Fibroblast of the aortic adventitia (primary cell): ENCODE measurements at places on chromosomes 7 and 10.

GRCh38 chr7:44279286-44279685 is 46.1 kb downstream of the CAMK2B start:
- DNase-seq = no peak

GRCh38 chr10:130048081-130048480 is 62.5 kb downstream of the C10orf143 start:
- DNase-seq = no peak

- DNase-seq = peak; percentile 18
These were observed 23.4 kb downstream of the FRMPD2 start for GRCh38 chr10:48251152-48251524.

- peak; percentile 93 for DNase-seq
These were observed 125.8 kb downstream of the DOCK4 start for GRCh38 chr7:112080441-112080840.

- DNase-seq = peak; percentile 93
These were observed 1.2 kb upstream of the ADD3 start for GRCh38 chr10:110006358-110007160.

DNA sequence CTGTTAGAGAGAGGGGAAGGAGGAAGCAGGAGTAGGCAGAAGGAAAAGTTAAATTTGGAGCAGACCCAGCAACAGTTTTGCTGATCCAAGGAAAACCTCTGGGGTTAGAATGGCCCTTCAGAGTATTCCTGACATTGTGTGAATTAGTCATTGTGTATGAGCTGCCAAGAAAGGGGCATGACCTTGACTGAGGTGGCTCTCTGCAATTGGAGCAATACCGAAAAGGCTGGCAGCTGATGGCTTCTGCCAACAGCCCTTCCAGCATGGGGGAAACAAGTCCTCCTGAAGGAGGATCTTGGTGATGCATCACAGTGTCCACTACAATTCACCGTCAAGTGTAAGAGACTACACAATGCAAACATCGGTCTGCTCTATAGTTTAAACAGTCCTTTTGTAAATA is 20.6 kb upstream of the WASL start:
- DNase-seq = peak; percentile 71

- no peak for DNase-seq
These were observed 581.7 kb downstream of the DNAJB6 start for GRCh38 chr7:157918326-157919080.

GRCh38 chr7:100867040-100867775 is at the start of gene TRIP6:
TSS of gene TRIP6 (plus strand) at chr7:100867387. CDS start at chr7:100867498, 111 bp downstream.
- peak; percentile 94 for DNase-seq

DNA sequence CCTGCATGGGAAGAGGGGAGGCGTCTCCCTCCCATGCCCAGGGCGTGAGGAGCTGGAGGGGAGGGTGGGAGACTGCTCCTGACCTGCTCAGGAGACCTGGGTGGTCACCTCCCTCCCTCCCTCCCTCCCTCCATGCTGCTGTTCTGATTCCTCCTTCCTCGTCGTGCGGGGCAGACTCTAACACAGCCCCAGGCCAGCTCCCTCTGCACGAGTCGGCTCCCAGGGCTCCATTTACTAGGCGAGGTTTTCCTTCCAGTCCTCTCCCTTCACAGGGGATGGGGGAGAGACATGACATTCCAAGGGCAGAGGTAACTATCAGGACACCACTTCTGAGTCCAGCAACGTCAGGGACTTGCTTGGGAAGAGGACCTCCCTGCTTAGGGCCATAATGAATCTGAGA is 23.6 kb downstream of the VIPR2 start:
- DNase-seq = no peak

DNA sequence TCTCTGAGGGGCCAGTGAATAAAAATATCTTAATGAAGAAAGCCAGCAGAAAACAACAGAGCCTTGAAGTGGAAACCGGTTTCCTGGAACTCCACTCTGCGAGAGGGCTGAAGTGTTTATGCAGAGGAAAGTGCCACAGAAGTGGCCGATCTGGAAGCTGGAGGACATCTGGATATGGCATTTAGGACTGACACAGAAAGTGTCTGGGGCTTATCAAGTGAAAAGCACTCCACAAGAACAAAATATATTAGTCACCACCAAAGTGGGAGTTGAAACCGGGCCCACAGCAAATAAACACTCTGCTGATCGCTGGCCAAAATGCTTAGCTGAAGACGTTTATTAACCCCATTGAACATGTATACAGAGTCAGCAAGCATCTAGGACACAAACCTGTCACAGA is 7.8 kb downstream of the NOD1 start:
- peak; percentile 90 for DNase-seq

DNA sequence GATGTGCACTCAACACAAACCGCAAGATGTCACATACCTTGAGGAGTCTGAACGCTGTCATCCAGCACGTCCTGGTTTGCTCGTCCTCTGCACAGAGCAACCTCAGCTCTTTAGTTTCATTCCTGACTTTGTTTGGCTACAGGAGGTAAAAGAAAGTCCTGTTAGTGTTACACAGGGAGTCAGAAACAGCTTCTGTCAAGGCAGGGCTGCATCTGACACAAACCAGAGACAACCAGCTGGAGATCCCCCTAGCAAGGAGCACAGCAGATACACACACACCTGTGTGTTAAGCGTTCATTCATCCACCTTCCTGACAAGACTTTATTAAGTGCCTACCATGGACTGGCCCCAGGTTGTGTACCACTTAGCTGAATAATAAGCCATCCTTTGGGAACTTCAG is 47.5 kb upstream of the DDC start:
- no peak for DNase-seq

GRCh38 chr7:87316846-87317552 is 28.5 kb upstream of the CROT start:
- peak; percentile 86 for DNase-seq

DNA sequence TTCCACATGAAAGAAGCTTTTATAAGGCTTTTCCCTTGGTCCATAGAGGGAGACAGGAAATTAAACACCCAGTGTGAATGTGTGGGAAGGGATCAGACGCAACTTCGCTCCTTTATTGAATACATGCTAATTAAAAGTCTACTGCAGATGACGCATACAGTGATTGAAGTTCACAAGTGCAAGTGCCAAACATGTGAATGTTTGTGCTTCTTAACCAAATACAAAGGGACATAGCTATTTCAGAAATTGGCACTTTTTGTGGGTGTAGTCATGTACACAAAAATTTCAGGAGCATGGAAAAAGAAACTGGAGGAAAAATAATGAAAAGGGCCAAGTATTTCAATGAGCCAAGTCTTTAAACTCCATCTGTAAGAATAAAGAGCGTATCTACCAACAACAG is 283.7 kb downstream of the SKAP2 start:
- no peak for DNase-seq

DNA sequence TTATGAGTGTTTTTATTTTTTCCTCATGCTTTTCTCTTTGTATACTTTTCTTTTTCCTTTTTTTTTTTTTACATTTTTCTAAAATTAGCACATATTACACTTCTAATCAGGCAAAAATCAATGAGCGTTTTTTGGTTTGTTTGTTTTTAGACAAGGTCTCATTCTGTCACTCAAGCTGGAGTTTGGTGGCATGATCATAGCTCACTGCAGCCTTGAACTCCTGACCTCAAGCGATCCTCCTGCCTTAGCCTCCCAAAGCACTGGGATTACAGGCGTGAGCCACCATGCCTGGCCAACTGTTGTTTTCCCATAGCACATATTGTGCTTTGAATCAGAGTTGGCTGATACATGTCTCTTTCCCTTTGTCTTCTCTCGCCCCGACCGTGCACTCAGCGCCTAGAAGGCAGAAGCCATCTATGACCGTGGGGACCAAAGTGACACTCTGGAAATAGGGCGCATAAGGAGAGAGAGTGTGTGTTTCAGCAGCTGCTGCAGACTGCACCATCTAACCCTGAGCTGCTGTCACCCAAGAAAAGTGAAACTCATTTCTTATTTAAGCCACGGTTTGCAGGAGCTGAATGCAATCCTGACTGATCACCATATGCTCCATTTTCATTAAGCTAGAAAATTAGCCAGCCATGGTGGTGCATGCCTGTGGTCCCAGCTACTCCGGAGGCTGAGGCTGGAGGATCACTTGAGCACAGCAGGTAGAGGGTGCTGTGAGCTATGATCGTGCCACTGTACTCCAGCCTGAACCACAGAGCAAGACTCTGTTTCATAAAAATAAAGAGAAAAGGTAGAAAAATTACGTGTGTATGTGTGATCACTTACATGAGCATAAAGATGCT is 41.4 kb upstream of the GTF2I start:
- DNase-seq = no peak

DNA sequence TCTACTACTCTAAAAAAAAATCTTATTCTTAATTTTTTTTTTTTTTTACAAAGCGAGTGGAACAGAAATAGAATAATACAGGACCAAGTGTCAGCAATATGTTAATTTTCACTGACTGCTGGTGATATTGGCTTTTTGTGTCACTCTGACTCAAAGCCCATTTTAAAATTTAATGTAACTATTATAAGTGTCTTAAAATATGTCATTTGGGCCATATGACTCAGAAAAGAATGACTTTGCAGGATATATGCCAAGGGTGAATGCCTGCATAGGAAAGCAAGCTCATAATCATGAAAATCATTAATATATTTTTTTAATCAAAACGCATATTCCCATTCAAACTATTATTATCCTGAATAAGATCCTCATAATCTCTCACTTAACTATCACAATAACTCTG is 149.2 kb downstream of the GNAT3 start:
- DNase-seq = no peak

DNA sequence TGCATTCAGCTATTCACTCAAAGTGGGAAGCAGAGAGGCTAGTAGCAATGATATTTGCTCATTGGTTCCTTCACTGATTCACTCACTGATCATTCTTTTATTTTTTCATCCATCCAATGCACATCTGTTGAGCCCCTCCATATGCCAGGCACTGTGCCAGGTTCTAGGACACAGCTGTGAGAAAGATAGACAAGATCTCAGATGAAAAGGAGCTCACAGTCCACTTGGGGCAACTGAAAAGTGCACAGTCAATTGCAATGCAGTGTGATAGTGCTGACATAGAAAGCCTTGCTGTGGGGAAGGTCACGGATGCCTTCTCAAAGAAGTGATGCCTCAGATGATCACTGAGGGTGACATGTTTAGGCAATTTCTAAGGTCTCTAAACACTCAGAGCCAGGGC is 262.3 kb downstream of the PTEN start:
- no peak for DNase-seq

GRCh38 chr7:44224080-44224973 is 23.5 kb downstream of the YKT6 start:
- DNase-seq = no peak

- DNase-seq = no peak
These were observed 58.7 kb upstream of the TMEM106B start for GRCh38 chr7:12152196-12152918.

- DNase-seq = no peak
These were observed 134.1 kb downstream of the TEX36 start for GRCh38 chr10:125548878-125549277.

GRCh38 chr10:50624866-50625501 is 1.2 kb upstream of the SGMS1 start:
- DNase-seq = peak; percentile 56

DNA sequence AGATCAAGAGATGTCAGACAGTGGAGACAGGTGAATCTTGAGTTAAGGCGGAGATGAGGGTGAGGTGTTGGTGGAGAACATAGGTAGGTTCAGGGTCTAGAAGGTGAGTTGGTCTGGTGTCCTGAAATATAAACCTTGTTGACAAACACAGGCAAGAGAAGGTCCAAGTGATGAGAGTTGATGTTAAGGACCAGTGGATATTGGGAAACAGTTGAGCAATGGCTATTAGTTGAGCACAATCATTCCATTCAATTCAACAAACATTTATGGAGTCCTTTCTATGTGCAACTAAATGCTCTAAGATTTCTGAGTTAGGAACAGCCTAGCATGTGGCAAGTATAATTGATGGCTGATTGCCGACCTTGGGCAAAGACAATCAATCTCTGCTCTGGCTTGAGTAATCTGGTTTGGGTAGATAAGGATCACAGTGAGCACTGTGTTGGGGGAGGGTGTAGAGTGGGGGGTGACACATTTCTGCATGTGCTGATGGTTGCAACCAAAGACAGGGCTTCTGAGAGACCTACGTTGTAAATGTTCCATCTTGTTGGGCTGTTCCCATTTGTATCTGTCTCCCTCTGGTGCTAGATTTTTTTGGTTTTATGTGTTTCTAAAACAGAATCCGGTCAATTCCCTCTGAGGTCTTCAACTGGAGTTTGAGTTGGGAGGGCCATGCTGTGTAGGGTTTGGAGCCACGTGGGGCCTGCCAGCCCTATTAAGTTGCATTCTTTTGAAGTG is 201.1 kb downstream of the BAMBI start:
- no peak for DNase-seq

GRCh38 chr7:66523409-66523808 is 105.3 kb upstream of the KCTD7 start:
- DNase-seq = no peak

DNA sequence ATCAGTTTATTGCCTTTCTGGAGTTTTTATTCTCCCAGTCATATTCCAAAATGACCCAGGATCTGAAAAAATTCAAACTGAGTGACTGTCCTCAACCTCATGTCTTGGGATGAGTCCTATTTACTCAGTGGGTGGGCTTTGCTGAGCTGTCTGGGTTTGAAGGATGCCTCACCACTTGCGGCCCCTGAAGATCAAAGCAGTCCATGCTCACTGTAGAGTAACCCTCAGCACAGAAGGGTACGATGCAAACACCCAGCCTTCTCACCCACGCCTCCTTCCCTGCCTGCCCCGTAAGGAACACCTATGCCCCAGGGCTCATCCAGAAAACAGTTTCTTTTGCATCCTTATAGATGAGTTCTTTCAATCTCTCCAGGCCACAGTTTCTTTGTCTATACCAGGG is 42.2 kb upstream of the GRB10 start:
- no peak for DNase-seq

GRCh38 chr7:45138433-45139267 is 18.9 kb upstream of the RAMP3 start:
- no peak for DNase-seq

GRCh38 chr10:108049668-108050067 is 885.2 kb upstream of the SORCS1 start:
- no peak for DNase-seq

DNA sequence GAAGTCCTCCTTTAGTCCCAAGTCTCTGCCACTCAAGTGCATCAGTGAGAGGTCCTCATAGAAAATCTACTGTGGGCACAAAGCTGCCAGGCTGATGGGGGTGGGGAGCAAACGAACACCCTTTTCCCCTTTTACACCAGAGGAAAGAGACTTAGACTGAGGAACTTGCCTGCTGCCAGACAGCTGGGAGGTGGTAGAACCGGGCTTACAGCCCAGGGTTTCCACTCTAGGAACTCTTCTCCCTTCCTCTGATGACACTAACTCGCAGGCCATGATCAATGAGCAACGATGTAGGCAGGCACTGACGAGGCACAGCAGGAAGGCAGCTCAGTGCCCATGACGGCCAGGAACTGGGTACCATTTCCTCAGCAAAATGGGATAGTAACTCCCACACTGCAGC is 11.0 kb upstream of the SH2D4B start:
- DNase-seq = no peak

GRCh38 chr7:100896732-100897608 is 1.3 kb upstream of the ACHE start:
- DNase-seq = no peak

GRCh38 chr10:12890958-12891357 is 110.6 kb downstream of the CCDC3 start:
- DNase-seq = no peak

GRCh38 chr10:123582084-123582989 is 83.8 kb upstream of the GPR26 start:
- DNase-seq = peak; percentile 78

- DNase-seq = no peak
These were observed 203.9 kb upstream of the GLI3 start for GRCh38 chr7:42440951-42441350.
